ENCODE measurements at places on chromosomes 11 and 22.
A peak's percentile ranks its signal among the peaks of the same experiment; 100 is the strongest.

GRCh38 chr11:68312780-68313573 is 586 bp downstream of the LRP5 start:
- peak; percentile 16 for DNase-seq

DNA sequence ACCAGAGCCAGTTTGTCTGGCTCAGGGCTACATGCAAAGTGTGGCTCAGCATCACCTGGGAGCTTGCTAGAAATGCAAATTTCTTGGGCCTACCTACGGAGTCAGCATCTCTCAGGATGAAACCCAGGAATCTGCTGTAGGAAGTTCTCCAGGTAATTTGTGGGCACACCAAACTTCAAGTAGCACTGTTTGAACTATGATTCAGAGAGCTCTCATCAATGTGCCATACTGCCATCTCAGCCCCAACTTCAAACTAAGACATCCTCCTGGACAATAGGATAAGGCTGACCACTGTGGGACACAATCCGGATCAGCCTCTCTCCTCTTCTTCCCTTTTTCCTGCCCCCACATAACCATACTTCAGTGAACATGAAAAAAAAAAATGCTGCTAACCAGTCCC is 374.5 kb downstream of the METTL15 start:
- no peak for DNase-seq

- no peak for DNase-seq
These were observed 59.8 kb upstream of the WNT7B start for GRCh38 chr22:46036558-46037408.

DNA sequence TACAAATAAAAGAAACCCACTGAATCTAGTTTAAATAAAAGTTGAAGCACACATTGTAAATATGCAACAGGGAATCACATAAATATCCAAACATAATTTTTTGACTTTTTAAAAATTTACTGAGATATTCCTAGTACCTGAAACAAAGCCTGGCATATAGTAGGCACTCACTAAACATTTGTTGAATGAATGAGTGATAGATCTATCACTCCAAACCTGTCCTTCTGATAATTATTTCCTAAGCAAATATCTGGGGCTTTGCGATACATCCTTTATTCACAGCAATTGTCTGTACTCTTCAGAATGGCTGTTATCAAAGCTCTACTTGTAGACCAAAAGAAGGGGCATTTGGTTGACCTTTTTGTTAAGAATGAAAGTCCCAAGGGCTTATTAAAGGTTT is 2.6 kb upstream of the PSMA1 start:
- DNase-seq: no peak

GRCh38 chr11:7020183-7020917 is at the start of the genes NLRP14 and ZNF214:
Gene NLRP14 (plus strand): TSS chr11:7020479. CDS start chr11:7038587, 18,108 bp downstream.
Gene ZNF214 (minus strand): TSS chr11:7020346. CDS start chr11:7002835, 17,511 bp downstream.
- no peak for DNase-seq

GRCh38 chr11:120756931-120757330 is 245.4 kb downstream of the GRIK4 start:
- no peak for DNase-seq

- DNase-seq: no peak
These were observed 826.1 kb upstream of the CNTN5 start for GRCh38 chr11:98194611-98195010.

DNA sequence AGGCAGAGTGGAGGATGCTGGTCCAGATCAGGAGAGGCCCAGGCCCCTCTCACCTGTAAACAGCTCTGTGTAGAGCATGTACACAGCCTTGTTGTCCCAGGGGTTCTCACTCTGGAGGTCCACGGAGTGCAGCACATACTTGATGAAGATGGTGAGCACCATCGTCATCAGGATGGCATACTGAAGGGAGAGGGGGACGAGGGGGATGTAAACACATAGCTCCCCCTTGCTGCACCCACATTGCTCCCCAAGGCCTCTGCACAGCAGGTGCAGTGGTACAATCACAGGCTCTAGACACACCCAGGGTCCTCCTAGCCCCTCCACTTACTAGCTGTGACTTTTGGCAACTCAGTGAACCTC is 2.9 kb downstream of the SYVN1 start:
- no peak for DNase-seq

- DNase-seq: no peak
These were observed 18.4 kb upstream of the TLCD5 start for GRCh38 chr11:120306519-120307242.

- DNase-seq: no peak
These were observed 15.4 kb upstream of the IFITM3 start for GRCh38 chr11:335779-336658.

DNA sequence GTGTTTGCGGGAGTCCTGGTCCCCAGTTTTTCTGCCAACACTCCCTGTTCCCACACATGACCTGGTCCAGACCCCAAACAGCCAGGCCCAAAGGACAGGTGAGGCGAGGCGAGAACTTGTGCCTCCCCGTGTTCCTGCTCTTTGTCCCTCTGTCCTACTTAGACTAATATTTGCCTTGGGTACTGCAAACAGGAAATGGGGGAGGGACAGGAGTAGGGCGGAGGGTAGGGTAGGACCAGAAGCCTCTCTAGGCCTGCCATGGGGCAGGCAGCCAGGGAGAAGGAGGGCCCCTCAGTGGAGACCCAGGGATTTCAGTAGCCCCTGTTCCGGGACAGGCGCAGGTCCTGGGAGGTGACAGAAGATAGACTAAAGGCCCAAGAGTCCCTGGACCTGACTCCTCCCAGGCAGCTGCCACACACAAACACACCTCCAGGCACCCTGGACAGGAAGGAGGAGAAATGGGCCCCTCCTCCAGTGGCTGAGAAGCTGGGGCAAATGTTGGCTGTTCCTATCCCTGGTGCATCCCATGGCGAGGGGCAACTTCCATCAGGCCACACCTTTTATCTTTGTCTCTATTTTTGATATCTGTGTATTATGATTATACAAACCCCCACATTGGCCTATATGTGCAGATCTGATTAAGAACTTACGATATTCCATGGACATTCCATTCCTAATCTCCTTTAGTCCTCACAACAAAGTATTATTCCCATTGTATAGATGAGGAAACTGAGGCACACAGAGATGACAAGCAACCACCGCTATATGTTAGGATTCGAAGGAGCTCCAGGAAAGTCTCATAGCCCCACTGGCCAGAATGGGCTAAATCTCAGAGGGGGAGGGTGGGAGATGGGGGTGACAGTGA is 626 bp upstream of the F2 start:
- DNase-seq: no peak
